HS-5 (cell line): ENCODE measurements at places on chromosomes 13 and 19.

DNA sequence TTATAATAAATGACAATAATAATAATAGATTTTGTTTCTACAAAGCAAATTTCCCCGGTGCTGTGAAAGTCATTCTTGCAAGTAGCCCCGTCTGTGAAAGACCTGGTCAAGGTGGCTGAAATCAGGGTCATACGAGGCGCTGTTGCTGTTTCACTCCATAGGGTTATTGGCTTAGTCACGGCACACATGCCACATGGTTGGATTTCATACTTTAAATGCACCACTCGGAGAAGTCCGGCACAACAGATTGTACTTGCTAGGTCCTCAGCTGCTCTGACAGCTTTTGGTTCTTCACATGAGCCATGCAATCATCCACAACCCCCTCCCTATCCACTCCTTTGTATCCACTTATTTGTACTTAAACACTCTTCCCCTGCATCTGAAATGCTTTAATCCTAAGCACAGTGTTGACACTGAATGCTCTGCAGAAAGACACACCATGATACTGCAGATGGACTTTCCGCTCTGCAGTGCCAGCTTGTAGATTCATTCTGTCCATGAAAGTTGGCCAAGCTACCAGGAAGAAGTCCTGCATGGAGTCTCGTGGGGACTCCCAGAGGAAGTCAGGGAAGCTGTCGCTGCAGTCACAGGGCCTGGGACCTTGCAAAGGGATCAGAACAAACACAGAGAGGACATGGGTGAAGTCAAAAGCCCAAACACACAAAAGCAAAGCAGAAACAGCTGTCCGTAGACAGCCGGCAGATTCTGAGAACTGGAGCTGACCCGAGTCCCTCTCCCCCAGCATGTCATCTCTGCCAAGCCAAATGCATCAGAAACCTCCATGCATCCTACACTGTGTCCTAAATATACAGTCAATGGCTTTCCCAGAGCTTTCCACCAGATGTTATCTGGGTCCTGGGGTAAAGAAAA is 124.6 kb downstream of the COL4A2 start:
- DNase-seq: no peak

DNA sequence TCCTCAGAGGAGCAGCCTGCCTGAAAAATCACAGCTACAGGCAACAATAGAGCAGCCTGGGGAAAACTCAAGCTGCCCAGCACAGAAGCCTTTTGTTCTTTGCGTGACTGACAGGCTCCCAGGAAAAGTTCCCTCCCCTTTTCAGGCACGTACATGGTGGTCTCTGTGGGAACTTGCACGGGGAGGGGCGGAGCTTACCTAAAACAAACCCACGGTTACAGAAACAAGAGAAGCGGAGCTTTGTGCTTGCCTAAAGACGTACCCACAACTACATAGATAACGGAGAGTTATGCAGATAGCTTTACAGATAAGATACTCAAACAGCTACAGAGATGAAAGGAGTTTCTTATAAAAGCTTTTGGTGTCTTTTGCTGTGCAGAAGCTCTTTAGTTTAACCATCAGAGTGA is 11.4 kb downstream of the ETFB start:
- no peak for DNase-seq

DNA sequence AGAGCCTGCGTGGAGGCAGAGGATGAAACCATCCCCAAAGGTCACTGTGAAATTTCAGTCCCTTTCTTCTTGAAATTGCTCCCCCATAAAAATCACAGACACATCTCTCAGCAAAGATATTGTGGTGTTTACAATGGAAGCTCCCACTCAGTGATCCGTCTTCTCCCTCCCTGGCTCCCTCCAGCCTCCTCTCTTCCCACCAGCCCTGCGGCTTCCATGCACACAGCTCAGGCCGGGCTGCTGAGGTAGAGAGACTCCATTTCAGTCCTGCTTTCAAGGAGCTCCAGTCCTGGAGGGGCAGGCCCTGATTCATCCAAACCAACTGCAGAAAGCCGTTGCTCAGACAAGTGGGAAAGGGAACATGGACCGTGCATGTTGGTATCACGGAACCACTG is 24.0 kb upstream of the MIER2 start:
- DNase-seq: no peak

GRCh38 chr19:4304538-4305256 is at the start of gene FSD1:
FSD1 (plus strand) TSS chr19:4304598; CDS start chr19:4304747, 149 bp downstream.
- peak; percentile 18 for DNase-seq

- no peak for DNase-seq
These were observed 161.1 kb downstream of the LMO7 start for GRCh38 chr13:75797239-75797638.

DNA sequence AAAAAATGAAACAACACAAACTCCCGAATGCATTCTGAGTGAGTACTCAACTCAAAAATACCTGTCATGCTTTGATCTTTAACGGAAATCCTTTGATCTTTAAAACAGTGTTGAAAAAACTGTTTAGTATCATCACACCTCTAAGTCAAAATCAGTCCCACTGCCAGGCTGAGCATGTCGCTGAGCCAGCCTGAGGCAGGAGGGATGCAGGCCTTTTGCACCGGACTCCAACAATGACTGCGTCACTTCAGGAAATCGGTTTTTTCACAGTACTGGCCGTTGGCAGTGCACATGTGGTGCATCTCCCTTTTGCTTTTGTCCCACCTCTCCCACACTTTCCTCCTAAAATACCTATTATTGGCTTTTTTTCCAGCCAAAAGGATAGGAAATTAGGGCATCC is 78.2 kb downstream of the SHISA2 start:
- DNase-seq: no peak

DNA sequence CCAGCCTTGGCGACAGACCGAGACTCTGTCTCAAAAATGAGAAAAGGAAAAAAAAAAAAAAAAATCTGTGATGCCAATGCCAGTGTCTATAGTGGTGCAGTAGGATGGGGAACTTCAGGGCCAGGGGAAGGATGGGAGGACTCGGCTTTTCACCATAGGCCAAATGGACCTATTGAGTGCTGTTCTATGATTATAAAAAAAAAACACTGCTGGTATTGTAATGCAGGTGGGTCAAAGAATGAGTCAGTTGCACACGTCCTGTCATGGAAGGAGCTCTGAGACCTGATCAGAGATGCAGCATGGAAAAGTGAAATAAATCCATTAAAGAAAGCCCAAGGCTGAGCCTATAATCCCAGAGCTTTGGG is 7.0 kb downstream of the DNAJB1 start:
- DNase-seq: no peak

DNA sequence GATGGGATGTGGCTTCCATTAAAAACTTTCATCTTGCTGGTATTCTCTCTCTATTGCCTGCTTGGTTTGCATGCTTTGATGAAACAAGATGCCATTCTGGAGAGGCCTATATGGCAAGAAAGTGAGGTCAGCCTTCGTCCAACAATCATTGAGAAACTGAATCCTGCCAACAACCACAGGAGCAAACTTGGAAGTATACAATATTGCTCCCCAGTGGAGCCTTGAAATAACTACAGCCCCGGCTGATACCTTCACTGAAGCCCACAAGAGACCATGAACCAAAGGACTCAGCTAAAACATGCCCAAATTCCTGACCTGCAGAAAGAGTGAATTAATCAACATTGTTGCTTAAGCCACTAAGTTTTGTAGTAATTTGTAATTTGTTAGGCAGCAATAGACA is 82.5 kb upstream of the FGF14 start:
- DNase-seq: no peak

GRCh38 chr13:77555246-77555645 is 19.7 kb downstream of the SCEL start:
- DNase-seq: no peak

DNA sequence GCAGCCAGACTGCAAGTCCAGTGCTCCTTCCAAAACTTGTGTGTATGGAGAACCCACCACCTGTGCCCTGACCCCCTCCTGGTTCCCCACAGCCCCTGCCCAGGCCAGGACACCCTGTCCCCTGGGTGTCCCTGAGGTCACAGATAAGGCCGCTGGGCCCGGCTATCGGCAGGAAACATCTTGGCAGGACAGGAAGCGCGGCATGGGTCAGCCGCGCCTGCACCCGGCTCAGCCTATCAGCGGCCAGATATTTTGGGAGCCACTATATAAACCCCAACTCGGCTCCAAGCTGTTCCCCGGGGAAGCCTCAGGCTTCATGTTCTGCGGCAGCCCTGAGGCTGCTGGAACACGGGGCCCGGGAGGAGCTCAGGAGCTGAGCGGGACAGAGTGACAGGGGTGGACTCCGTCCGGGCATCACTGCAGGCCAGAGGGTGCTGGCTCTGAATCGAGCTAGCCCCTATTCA is 60.8 kb downstream of the AP1M1 start:
- DNase-seq: no peak

GRCh38 chr13:37775871-37776270 is 93.7 kb downstream of the TRPC4 start:
- no peak for DNase-seq

DNA sequence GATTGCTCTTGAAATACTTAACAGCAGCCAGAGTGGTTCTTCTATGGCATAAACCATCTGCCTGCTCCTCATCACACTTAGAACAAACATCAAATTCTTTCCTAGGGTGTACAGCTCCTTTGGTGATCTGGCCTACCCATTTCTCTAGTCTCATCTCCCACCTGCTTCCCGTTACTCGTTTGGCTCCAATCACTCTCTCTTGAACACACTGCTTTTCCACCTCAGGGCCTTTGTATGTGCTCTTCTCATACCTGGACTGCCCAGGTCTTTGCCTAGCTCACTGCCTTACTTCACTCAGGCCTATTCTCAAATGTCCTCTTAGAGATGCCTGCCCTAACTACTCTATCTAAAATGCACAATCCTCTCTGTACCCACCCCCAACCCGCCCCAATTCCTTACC is 100.5 kb downstream of the KCNRG start:
- DNase-seq: no peak

DNA sequence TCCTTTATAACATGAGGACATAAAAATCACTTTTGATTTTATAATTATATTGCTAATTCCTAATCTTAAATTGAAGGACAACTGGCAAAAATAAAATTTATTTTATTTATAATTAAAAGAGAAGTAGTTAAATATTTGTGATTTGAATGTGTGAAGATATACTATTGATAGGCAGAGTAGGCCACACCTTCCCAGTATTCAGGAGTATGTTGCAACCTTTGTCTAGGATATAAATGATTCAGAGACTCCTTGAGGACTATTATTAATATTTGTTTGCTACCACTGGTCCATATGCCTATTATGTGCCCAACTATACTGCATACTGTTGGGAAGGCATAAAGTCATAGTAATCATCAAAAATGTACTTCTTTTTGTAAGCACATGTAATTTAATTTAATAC is 94.2 kb downstream of the CDADC1 start:
- DNase-seq: no peak

- no peak for DNase-seq
These were observed 504.2 kb downstream of the GPC6 start for GRCh38 chr13:93730780-93731179.

DNA sequence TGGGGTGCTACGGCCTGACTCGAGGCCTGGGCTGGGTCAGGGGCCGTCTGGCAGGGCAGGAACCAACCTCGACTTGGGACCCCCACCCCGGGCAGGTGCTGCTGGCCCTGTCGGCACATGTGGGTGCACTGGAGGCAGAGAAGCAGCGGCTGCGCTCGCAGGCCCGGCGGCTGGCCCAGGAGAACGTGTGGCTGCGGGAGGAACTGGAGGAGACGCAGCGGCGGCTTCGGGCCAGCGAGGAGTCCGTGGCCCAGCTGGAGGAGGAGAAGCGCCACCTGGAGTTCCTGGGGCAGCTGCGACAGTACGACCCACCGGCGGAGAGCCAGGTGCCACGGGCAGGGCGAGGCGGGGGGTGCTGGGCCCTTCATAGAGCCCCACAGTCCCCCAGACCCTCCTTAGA is 5.9 kb downstream of the KLC3 start:
- no peak for DNase-seq

DNA sequence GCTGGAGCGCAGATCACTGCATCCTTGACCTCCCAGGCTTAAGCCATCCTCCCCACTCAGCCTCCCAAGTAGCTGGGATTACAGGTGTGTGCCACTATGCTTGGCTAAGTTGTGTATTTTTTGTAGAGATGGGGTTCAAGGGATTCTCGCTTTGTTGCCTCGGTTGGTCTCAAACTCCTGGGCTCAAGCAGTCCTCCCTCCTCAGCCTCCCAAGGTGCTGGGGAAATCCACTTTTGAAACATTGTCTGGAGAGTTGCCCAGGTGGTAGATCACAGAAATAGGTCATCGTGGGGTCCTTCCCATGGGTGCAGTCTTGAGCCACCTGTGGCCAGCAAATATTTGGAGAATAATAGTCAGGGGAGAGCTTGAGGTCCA is 5.2 kb downstream of the LDLR start:
- DNase-seq: no peak

GRCh38 chr19:35151273-35152065 is 3.1 kb upstream of the FXYD5 start:
- DNase-seq: no peak
